ENCODE measurements at places on chromosomes 2 and 18. TPM values are rescaled to one million over a fixed set of nuclear protein-coding genes. Genes with fewer than 3 reads are reported as not detected.

DNA sequence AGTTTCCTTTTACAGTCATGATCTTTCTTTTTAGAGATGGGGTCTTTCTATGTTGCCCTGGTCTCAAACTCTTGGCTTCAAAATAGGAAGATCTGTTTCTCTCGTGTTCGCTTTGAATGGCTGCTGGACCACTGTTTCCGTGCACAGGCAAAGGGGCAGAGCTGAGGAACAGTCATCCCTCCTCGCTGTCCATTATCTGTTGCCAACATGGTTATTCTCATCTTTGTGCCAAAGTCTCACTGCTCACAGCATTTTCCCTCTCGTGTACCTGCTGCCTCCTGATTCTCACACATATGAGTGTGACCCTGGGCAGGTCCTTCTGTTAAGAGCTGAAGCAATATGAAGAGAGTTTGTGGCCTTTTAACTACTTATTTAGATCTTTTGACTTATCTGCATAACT lies 28.0 kb upstream of the CCNYL1 start:
- no peak for DNase-seq

DNA sequence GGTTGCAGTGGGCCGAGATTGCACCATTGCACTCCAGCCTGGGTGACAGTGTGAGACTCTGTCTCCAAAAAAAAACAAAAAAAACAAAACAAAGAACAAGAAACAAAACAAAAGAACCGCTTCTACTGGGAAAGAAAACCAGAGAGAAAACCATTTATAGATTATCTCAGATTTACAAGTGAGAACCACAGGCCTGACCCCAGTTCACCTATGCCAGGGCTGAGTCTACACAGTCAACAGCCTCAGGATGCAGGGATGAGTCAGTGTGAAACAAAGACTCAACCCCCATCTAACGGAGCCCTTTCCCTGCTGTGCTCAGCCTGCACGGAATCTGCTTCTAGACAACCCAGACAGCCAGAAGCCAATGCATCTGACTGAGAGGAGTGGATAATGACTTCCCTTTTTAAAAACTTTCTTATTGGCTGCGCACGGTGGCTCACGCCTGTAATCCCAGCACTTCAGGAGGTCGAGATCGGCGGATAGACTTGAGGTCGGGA lies 25.5 kb upstream of the YWHAQ start:
- DNase-seq: peak; percentile 88

DNA sequence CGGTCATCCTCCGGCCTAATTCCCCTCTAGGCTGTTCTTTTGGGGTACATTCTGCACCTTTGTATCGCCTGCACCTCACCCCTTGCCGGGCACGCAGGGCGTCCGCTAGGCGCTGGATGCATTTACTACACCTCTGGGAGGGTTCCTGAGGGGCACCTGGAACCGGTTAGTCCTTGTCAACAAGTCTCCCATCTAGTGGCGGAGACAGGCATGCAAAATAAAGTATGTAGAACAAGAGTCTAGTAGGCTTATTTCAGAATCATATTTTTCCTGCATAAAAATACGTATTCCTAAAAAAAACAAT lies 705 bp upstream of the TEX261 start:
- peak; percentile 41 for DNase-seq

DNA sequence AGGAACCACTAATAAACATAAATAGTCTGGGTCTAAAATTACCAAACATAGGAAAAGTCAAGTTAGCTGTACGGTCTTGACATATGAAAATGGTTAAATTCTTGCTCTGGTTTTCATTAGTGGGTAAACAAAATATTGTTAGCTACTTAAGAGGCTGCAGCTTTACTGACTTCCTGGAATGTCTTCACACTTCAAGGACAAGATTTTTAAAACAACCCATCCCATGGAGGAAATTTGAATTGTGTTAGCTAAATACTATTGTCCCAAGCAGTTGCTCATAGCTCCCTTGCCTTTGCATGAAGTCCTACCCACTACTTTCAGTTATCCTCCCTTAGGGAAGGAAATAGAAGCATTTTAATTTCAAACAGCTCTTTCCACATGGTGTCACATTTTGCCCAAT lies 128.5 kb downstream of the EPHA4 start:
- DNase-seq: no peak

Gene GAL3ST2
- total RNA-seq: 0.53 TPM

DNA sequence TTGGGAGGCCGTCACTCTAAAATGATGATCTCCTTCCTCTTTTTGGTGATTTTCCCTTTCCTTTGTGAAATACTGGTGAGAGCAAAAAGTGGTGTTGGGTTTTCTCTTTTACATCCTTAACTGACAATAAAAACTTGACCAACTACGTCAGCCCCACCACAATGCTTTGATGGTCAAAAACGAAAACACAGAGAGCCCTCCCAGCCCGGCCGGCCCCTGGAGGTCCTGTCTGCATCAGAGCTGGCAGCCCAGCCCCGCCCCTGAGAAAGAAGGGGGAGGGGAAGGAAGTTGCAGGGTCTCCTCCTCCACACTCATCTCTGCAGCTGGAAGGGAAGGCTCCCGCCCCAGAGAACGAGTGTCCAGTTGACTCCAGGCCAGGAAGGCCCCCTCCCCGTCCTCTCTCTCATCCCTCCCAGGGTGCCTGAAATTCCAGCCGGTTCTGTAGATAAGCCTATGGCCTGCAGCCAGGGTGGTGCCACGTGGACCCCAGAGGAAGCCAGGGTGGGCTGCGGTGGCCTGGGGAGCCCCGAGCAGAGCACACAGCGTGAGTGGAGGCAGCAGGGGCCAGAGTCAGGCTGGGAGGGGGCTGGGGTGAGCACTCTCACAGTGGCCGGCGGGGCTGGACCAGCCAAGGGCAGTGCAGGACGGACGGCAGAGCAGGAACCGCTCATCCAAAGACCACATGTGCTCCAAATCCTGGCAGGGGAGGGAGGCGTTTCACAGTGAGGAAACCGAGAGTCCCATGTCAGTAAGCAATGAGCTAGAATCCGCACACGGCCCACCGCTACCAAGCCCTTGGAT lies 19.8 kb downstream of the BIN1 start:
- no peak for DNase-seq

DNA sequence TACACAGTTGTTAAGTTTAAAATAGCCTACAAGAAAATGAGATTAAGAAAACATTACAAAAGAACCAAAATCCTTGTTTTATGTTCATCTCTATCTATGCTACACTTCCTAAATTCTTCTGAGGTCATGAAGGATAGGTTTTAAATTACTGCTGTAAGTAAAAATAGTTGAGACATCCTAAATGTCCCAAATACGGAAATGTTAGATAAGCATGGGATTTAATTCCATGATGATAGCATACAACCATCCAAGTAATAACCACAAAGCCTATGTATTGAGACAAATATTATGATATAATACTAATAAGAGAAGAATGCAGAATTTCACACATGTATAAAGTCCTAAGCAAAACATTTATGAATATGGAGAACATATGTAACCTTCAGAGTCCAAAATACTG lies 34.1 kb downstream of the PIEZO2 start:
- no peak for DNase-seq

- no peak for DNase-seq
Measured at GRCh38 chr2:1642993-1643619, 101.2 kb downstream of the PXDN start.

DNA sequence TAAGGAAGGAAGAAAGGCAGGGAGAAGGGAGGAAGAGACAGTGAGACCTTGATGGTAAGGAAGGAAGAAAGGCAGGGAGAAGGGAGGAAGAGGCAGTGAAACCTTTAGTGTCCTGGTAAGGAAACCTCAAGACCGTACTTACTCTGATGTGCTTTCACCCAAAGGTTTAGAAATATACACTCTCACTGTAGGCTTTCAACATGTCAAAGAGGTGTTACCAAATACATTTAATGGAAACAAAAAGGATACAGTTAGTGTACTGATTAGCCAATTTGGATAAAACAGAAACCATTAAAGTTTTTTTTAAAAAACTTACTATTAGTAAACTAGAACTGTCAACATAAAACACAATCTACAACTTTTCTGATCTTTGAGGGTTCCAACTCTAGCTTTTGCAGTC lies 7.1 kb downstream of the FBXO15 start:
- DNase-seq: no peak

- DNase-seq: no peak
Measured at GRCh38 chr2:37851428-37851827, 73.7 kb upstream of the RMDN2 start.

DNA sequence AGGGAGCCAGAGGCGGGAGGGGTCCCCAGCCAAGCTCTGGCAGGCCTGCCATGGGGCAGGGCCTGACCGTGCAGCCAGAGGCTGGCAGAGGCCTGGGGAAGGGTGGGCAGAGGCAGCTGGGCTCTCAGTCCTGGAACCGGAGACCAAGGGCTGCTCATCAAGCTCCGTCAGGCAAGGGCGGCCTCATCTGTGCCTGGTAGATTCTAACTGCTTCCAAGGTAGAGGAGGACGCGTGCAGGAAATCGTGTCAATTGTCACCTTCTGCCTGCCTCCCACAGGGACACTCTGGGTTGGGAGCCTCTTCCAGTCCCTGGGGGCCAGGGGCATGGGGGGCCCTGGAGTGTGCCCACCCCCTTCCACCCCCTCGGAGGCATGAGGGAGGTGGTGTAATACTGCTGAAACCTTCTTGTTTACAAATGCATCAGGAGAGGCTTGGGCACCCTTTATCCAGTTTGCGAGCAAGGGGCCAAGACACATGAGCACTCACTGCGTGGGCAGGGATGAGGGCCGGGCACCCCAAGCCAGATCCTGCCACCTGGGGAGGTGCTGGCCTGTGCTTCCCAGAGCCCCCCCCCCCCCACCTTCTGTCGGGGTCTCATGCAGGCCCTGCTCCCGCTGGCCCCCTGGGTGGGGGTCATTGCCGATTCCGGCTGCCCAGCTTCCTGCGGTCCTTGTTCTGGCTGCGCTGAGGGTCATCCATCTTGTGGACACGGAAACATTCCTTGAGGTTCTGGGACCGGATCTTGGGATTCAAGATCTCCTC lies 9.0 kb downstream of the SNORC start:
- DNase-seq: no peak

- no peak for DNase-seq
Measured at GRCh38 chr2:216596980-216597509, 36.2 kb upstream of the IGFBP2 start.

DNA sequence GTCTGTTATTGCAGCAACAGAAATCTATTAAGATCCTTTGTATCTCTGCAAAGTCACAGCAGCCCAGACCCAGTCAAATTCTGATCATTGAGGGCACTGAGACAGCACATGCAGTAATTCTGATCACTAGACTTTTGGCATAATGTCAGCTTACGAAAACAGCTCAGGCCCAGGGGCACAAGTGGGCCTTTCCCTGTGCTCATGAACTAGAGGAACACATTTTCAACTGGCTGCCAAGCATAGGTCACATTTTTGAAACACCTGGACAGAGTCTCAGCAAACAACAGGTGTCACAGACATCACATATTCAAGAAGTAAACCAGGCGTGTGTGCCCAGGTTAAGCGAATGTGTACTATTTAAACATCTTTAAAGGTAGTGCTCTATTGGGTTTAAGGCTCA lies 13.7 kb downstream of the DOCK10 start:
- DNase-seq: no peak

DNA sequence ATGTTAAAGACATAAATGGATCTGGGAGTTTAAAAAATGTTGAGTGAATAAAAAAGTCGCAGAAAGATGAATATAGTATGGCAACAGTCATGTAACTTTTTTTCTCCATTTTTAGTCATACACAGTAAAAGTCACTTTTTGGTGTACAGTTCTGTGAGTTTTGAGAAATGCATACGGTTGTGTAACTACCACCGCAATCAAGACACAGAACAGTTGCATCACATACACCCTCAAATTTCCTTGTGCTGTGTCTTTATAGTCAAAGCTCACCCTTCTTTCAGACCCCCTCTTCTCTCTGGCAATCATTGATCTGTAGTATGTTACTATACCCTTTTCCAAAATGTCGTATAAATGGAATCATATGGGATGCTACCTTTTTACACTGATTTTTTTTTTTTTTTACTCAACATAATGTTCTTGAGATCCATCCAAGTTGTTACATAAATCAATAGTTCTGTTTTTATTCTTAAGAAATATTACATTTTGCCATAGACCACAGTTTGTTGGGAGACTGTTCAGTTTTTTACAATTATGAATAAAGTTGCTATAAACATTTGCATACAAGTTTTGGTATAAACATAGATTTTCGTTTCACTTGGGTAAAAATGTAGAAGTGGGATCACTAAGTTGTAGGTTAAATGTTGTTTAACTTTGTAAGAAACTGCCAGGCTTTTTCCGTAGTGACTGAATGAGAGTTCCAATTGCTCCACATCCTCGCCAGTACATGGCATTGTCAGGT lies 35.4 kb upstream of the AGFG1 start:
- DNase-seq: no peak

DNA sequence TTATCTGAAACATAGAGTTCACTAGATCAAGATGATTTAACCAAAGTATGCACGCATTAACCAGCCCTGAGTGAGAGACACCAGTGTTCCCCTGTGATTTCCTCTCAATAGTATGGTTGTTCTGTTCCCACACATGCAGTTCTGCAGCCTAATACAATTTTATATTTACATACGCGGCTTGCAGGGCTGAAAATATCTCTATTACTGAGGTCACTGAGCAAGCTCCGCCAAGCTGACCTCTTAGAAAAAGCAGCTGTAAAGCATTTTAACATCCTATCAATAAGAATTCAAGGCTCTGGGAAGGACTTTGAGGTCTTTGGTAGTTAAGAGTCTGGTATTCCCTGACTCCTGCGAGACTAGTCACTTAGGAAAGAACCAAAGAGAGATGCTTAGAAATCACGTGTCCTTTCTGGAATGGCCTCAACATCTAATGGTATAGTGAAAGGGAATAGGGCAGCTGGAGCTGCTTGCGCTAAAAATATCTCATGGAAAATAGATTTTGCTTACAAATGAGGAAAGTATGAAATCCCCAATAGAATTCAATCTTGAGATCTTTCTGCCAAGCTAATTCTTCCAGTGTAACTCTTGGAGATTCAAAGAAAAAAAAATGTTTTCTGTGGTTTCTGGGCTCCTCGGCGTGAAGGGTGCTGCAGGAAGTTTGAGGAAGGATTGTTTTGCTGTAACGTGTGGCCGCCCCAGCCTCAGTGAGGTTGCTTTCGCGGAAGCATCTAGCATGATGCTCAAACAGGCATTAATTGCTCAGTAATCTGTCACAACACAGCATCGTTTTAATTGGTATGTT lies 59.2 kb downstream of the DOCK10 start:
- DNase-seq: peak; percentile 38

GRCh38 chr2:177545981-177546585 lies 153.5 kb downstream of the AGPS start:
- no peak for DNase-seq

- no peak for DNase-seq
Measured at GRCh38 chr2:1856922-1857321, 112.6 kb upstream of the PXDN start.

Gene KCNG2
- not detected for total RNA-seq

GRCh38 chr18:10033016-10033399 lies 119.2 kb downstream of the VAPA start:
- DNase-seq: no peak

Gene GDF7
- 0.07 TPM for total RNA-seq

GRCh38 chr2:235654103-235654813 lies 160.4 kb downstream of the AGAP1 start:
- DNase-seq: no peak

- no peak for DNase-seq
Measured at GRCh38 chr18:2948038-2948437, 64.9 kb downstream of the LPIN2 start.

Gene CFAP65
- total RNA-seq: not detected

Gene LYPD6
- total RNA-seq: not detected

Gene NDUFB3
- 52.9 TPM for total RNA-seq

Measured in activated T-cell treated with anti-CD3 and anti-CD28 coated beads, Interleukin-2, amount 50 U/mL, for 72 hours (primary cell).